ENCODE measurements at places on chromosomes 5 and 9.
A peak's percentile ranks its signal among the peaks of the same experiment; 100 is the strongest.

- DNase-seq = peak; percentile 99
These were observed 133.2 kb upstream of the PANK3 start for GRCh38 chr5:168712280-168712924.

- DNase-seq = peak; percentile 95
These were observed 141.4 kb downstream of the AOPEP start for GRCh38 chr9:94867842-94868312.

GRCh38 chr9:115305543-115305942 lies 187.6 kb upstream of the TNC start:
- no peak for DNase-seq

DNA sequence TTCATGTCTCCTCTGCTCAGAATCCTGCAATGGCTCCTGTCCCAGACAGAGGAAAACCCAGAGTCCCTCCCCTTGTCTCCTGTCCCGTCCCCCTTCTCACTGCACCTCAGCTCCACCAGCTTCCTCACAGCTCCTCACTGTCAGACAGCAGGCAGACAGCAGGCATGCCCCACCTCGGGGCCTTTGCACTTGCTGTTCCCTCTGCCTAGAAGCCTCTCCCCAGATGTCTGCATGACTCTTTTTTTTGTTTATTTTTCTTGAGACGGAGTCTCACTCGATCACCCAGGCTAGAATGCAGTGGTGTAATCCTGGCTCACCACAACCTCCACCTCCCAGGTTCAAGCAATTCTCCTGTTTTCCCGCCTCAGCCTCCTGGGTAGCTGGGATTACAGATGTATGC lies 8.8 kb upstream of the SLC6A7 start:
- DNase-seq = peak; percentile 32

- no peak for DNase-seq
These were observed at the start of gene RNF183 for GRCh38 chr9:113302792-113303418. Gene RNF183 (minus strand): TSS chr9:113303376. CDS start chr9:113298184, 5,192 bp downstream.

- DNase-seq = no peak
These were observed 2.3 kb downstream of the C9orf72 start for GRCh38 chr9:27571011-27571410.

GRCh38 chr5:123455095-123455494 lies 31.9 kb upstream of the CEP120 start:
- DNase-seq = peak; percentile 6

DNA sequence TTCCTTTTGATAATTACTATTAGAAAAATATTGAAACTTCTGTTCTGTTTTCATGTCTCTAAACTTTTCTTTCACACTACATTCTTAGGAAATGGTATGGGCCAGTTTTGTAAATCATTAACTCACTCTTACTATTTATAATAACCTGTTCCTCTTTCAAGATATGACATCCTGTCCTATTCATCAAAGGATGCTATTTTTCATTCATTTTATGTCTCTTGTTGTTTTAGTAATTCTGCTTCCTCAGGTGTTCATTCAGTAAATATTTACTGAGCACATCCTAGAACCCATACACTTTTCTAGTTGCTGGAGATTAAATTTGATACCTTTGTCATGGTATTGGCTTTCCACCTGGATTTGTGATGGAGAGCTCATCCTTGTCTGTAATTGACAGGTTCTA lies 58.0 kb downstream of the GDA start:
- DNase-seq = no peak

DNA sequence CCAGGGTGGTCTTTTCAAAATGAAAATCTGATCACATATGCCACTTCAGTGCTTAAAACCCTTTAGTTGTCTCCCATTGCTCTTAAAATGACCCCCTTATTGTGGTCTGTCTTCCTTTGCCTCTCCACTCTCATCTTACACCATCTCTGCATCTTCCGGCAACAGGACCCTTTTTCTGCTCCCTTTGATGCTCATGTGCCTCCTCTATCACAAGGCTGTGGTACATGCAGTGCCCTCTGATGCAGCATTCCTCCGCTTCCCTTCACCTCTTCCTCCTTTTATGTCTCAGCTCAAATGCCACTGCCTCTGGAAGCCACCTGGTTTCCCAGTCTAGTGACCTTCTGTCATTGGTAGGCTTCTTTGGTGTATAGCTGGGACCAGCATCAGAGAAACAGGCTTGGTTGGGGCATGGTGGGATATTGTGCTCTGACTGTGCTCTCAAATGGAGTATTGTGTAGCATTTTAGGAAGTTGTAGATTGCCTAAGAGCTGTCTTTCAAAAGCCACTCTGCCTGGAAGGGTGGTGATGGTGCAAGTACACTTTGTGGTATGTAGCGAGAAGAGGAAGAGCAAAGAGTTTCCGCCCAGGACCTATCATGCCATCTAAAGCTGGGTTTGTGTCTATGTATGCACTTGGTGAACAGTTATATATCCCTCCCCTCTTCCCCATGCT lies 28.1 kb downstream of the ARHGAP26 start:
- DNase-seq = no peak

GRCh38 chr5:126490167-126490940 lies 67.1 kb downstream of the GRAMD2B start:
- peak; percentile 80 for DNase-seq

DNA sequence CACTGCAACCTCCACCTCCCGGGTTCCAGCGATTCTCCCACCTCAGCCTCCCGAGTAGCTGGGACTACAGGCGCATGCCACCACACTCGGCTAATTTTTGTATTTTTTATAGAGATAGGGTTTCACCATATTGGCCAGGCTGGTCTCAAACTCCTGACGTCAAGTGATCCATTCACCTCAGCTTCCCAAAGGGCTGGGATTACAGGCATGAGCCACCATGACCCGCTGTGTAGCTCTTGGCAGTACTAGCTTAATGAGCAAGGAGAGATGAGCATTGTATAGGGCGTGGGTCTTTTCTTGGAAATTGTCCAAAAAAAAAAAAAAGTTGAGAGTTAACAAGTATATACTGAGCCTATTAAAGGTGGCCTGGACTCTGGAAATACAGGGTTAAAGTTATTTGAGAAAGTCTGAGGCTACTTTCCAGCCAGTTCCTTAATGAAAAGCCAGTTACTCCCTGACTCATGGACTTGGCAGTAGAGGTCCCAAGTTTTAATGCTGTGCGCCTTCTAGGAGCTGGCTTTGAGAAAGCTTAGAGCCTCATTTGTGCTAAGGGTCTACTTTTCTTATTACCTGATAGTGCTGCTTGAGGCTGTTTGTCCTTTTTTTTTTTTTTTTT lies 4.2 kb upstream of the FGF18 start:
- peak; percentile 58 for DNase-seq

GRCh38 chr9:2169035-2169434 lies 153.9 kb downstream of the SMARCA2 start:
- no peak for DNase-seq

DNA sequence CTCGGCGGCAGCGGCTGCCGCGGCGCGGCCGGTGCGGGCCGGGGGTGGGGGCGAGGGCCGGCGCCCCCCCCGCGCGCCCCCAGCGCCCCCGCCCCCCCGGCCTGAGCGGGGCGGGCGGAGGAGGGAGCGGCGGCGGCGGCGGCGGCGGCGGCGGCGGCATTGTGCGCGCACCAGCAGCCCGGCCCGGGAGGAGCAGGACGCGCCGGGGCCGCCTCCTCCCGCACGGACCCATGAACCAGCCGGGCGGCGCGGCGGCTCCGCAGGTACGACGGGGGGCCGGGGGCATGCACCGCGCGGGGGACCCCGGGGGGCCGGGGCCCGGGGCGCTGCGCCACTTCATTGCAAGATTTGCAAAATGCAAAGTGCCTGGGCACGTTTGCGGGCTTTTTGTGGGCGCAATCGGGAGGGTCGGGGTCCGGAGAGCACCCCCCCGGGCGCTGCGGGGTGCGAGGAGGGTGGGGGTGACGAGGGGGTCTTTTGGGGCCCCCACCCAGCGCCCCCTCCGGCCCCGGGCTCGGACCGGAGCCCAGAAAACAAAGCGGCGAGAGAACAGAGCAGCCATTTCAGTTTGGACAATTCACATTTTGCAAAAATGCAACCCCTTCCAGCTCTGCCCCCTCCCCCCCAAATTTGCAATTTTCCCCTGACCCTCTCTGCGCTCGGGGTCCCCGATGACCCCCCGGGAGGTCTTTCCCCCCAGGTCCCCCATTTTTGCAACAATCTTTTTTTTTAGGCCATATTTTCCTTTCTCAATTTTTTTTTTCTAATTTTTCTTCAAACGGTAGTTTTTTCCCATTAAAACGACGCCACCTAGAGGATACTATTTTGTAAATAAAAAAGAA lies at the start of gene ZNF618:
TSS of gene ZNF618 (plus strand) at position 159 of the 842 bp plus-strand sequence. CDS start at position 231, 72 bp downstream.
- peak; percentile 29 for DNase-seq

DNA sequence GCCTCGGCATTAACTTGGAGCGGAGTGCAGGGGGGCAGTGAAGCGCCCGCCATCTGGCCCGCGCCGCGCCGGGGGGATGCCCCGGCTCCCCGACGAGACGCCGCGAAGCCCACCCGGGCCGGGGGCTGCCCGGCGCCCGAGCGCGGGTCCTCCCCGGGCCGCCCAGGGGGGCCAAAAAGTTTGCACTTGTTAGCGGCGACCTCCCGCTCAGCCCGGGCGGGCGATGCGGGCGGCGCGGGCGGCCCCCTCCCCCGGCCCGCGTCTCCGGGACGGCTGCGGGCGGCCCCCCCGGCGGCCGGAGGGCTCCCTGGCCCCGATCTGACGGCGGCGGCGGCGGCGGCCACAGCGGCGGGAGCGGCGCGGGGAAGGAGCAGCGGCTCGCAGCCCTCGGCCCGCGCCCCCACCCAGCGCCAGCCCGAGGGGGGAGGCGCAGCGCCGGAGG lies at the start of gene NTNG2:
TSS of gene NTNG2 (plus strand) at position 316 of the 442 bp plus-strand sequence. CDS start 4,774 bp downstream, outside the sequence.
- DNase-seq = no peak

DNA sequence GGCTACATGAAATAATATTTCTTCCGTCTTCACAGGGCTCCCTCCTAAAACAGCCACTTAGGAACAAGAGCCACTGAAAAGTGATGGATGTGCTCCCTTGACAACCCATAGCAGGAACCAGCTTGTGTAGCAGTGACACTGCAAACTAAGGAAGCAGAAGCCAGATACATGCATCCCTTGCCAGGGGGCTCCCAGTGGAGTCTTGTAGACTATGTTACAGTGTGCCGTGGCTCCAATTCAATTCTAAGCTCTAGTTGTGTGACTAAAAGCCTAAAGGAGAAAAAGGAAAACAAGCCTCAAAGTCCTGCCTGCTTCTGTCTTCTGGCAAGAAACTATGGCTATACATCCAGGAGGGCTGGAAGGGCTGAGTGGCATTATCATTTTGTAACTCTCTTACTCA lies 12.2 kb upstream of the TAF1L start:
- DNase-seq = no peak

GRCh38 chr5:177478711-177479646 lies 5.5 kb upstream of the DBN1 start:
- peak; percentile 60 for DNase-seq

GRCh38 chr9:128026773-128027541 lies 40.2 kb downstream of the NAIF1 start:
- DNase-seq = no peak

DNA sequence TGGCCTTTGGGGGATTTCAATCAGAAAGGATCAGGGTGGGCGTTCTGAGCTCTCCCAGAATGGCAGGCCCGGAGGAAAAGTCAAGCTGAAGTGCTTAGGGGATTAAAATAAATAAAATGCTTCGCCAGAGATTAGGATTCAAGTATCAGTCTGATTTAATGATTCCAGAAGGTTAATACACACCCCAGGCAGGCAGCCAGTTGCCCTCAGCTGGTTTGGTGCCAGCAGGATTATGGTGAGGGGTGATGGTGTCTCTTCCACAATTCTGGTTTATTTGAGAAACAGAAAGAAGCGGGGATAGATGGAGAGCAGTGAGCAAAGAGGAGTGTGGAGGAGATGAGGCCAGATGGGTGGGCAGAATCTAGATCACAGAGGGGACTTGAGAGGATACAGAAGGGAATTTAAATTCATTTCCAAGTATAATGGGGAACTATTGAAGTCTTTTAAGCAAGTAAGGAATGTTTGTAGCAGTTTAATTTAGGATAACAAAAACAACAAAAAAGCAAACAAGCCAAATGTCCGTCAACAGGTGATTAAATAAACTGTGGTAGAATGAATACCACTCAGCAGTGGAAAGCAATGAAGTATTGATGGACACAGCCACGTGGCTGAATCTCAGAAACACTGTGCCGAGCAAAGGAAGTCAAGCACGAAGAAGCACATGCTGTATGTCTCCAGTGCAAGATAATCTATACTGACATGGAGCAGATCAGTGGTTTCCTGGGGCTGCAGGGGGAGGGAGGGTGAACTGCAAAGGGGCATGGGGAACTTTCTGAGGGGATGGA lies 297.7 kb downstream of the MSX2 start:
- DNase-seq = no peak

DNA sequence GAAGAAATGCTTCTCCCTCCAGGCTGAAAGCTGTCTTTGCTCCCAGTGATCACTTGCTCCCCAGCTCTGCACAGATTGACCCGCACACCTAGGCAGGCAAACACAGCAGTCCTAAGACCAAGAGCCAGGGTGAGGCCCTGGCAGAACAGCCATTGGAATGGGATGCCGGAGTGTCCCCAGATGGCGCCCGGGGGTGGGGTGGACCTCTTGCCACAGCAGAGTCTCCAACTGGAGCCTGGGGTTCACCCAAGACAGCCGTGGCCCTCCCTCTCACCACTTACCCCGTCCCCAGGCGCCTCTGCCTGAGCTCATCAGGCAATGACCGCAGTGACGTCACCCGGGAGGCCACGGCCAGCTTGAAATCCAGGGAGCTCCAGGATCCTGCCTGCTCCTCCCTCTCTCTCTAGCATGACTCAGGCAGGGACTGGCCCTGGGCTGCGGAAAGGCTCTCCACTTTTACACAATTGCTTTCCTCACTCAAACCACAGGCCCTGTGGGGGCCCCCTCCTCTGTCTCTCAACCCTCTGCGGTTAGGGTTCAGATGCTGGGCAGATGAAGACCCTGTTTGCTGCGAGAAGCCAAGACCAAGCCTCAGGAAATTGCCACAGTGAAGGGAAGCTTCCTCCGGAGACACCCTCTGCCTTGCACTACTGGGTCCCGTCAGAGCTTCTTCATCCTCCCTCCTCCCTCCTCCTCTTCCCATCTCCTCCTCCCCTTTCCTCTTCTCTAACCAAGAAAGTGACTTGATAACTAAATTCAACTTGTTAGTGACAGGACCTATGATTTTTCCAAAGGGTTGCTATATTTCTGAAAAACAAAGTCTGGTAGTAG lies 24.3 kb upstream of the PTGES start:
- DNase-seq = peak; percentile 100

GRCh38 chr5:133930813-133931090 lies 37.7 kb downstream of the C5orf15 start:
- DNase-seq = no peak

- DNase-seq = peak; percentile 57
These were observed 238.7 kb downstream of the EFNA5 start for GRCh38 chr5:107431998-107432397.

- peak; percentile 75 for DNase-seq
These were observed at the start of gene ARL14EPL for GRCh38 chr5:116032094-116032517. Gene ARL14EPL (plus strand): TSS chr5:116032472. CDS start chr5:116051466, 18,994 bp downstream.

GRCh38 chr9:121563881-121564460 lies 64.3 kb upstream of the GGTA1 start:
- DNase-seq = no peak

DNA sequence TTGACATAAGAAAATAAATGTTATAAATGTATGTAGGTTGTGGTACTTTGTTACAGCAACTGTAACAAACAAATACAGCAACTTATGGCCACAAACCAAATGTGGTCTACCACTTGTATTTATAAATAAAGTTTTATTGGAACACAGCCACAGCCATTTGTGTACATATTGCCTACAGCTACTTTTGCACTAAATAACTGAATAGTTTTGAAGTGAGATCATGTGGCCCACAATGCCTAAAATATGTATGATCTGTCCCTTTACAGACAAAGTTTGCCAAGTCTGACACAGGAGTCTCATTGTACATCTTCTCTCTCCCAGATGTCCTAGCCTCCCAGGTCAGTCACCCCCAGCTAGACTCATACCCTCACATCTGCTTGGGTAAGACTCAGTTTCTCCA lies 283.6 kb upstream of the PRDM9 start:
- no peak for DNase-seq
